ENCODE measurements at places on chromosomes 2 and 18.

- no peak for DNase-seq
- no peak overlapping the region for H3K27ac ChIP-seq
- H3K4me3 ChIP-seq, result no peak overlapping the region
- H3K4me1 ChIP-seq, result no peaks in the 10 kb centered on the region
Measured at GRCh38 chr2:32558492-32558891, 69.4 kb upstream of the TTC27 start.

DNA sequence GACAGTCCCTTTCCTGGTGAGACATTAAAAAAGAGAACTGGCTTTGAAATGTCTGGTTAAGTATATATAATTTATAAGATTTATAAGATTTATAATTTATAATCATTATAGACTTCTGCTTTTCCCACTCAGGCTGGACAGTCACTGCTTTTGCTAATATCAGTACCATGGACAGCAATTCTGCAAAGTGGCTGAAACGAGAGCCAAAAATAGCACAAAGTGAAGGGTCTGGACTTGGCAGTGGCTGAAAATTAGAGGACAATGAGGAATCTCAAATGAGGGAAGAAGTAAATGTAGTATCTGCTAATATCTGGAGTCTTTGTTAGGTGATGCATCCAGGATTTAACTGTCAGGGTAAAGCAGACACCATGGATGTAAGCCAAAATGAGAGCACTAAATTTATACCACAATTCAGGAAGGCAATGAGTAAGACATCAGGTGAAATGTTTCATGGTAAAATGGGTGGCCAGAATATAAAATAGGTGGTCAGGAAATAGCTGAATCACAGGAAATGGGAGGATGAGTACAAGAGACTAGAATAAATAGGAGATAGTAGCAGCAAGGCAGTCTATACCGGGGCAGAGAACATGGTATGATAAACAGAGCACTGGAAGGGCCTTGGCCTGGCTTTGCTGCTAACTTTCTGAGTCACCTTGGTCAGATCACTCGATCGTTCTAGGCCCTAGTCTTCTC, 39.6 kb upstream of the BOD1L2 start:
- peaks cover 3% of the 10 kb centered on the region for H3K27me3 ChIP-seq
- no peak overlapping the region for H3K27ac ChIP-seq
- DNase-seq, result peak; percentile 24
- H3K4me3 ChIP-seq, result no peak overlapping the region

DNA sequence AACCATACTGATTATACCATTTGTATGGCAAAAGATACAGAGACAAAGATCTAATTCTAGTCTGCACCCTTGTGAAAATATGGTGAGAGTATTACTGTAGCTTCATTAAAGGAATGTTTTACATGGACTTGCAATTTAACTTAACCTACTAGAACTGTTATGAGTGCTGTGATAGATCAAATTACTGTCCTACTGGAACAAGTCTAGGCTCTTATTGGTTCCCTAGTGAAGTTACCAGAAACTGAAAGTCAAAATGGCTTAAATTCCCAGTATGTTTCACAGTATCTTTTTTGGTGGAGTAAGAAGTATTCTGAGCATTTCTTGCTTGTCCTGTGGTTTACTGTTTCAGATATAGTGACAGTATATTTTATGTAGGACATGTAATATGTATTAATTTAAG, 3.8 kb upstream of the TBR1 start:
- no peak overlapping the region for H3K27ac ChIP-seq
- H3K4me1 ChIP-seq, result peaks cover 28% of the 10 kb centered on the region
- no peak overlapping the region for H3K4me3 ChIP-seq
- DNase-seq, result no peak
- H3K36me3 ChIP-seq, result peaks cover 20% of the 10 kb centered on the region

DNA sequence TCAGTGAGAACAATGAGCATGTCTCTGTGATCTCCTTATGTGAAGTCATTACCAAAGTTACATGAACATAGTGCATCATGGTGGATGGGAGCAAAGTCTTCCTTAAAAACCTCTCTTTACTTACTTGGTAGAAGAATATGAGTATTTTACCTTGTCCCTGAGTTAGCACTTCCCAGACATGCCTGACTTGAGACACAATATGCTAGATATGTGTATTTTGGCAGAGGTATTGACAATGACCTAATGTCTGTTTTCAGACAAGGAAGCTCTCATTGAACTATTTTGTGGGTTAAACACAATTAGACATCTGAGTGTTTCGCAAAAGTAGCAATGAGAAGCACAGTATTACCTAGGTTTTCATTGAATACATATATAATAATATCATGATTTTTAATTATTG, 99.1 kb upstream of the MC4R start:
- no peak overlapping the region for H3K4me3 ChIP-seq
- DNase-seq, result no peak
- no peaks in the 10 kb centered on the region for H3K36me3 ChIP-seq
- no peaks in the 10 kb centered on the region for H3K27me3 ChIP-seq
- no peaks in the 10 kb centered on the region for H3K4me1 ChIP-seq
- no peak overlapping the region for H3K27ac ChIP-seq

GRCh38 chr18:24741321-24741720, 280.9 kb downstream of the HRH4 start:
- no peak overlapping the region for H3K27ac ChIP-seq
- no peak overlapping the region for H3K4me3 ChIP-seq
- no peaks in the 10 kb centered on the region for H3K36me3 ChIP-seq
- H3K4me1 ChIP-seq, result no peaks in the 10 kb centered on the region

- DNase-seq, result peak; percentile 77
- peaks cover 46% of the 10 kb centered on the region for H3K4me1 ChIP-seq
- no peaks in the 10 kb centered on the region for H3K27me3 ChIP-seq
Measured at GRCh38 chr2:12488352-12489318, 228.1 kb upstream of the TRIB2 start.

- DNase-seq, result no peak
- no peak overlapping the region for H3K4me3 ChIP-seq
- no peaks in the 10 kb centered on the region for H3K27me3 ChIP-seq
- no peaks in the 10 kb centered on the region for H3K4me1 ChIP-seq
- H3K27ac ChIP-seq, result no peak overlapping the region
Measured at GRCh38 chr18:6955304-6955703, 162.3 kb downstream of the LAMA1 start.

- no peak overlapping the region for H3K4me3 ChIP-seq
- H3K27ac ChIP-seq, result no peak overlapping the region
- no peak for DNase-seq
- H3K36me3 ChIP-seq, result peaks cover 2% of the 10 kb centered on the region
- H3K27me3 ChIP-seq, result peaks cover 10% of the 10 kb centered on the region
Measured at GRCh38 chr2:39494784-39495251, 57.7 kb upstream of the MAP4K3 start.

Measured in activated CD8-positive, alpha-beta T cell treated with anti-CD3 and anti-CD28 coated beads, Interleukin-2, amount 10 ng/mL, durations not matched to agents 7 days and 5 days (primary cell).